Stimulated activated CD4-positive, alpha-beta T cell treated with anti-CD3 and anti-CD28 coated beads, Interleukin-4, amount 100 ng/mL, for 24 hours (primary cell): ENCODE measurements at places on chromosomes 2 and 18.

GRCh38 chr2:69292256-69292655 is 94.8 kb downstream of the GFPT1 start:
- DNase-seq, result no peak

DNA sequence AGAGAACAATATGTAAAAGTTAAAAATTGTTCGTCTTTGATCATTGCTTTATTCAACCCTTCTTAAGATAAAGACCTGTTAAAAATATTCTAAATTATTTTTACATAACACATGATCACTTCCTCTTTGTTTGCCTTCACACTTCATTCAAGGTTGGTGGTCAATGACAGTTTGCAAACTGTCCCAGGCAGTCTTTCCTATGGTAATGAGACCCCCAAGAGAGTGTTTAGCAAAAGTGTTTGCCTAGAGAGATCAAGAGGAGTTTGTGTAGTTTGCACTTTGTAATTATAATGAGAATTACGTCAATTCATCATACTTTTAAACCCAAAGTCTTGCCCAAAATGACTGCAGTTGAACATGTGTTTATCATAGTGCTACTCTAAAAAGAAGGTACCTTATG is 77.2 kb upstream of the ABCA12 start:
- no peak for DNase-seq

- peak; percentile 4 for DNase-seq
Observed at GRCh38 chr18:38575648-38576047, 1010.0 kb upstream of the CELF4 start.

- no peak for DNase-seq
Observed at GRCh38 chr2:17894005-17894404, 15.5 kb downstream of the KCNS3 start.

GRCh38 chr18:692824-693223 is 19.6 kb downstream of the ENOSF1 start:
- DNase-seq, result no peak

GRCh38 chr2:96866149-96866548 is 3.7 kb downstream of the SEMA4C start:
- no peak for DNase-seq
